ENCODE measurements at places on chromosomes 1 and 21. TPM values are rescaled to one million over a fixed set of nuclear protein-coding genes. Genes with fewer than 3 reads are reported as not detected.

GRCh38 chr1:81115422-81115821 lies 685.3 kb upstream of the ADGRL2 start:
- H3K36me3 ChIP-seq, result no peaks in the 10 kb centered on the region
- no peaks in the 10 kb centered on the region for H3K27me3 ChIP-seq
- H3K4me3 ChIP-seq, result no peak overlapping the region
- no peak for DNase-seq
- H3K4me1 ChIP-seq, result peaks cover 42% of the 10 kb centered on the region

Gene EVI5
- 31.7 TPM for total RNA-seq

Gene CAP1
- total RNA-seq, result 669 TPM

GRCh38 chr21:14889080-14889810 lies 175.6 kb downstream of the NRIP1 start:
- H3K4me1 ChIP-seq, result peaks cover 32% of the 10 kb centered on the region
- DNase-seq, result peak; percentile 43
- no peak overlapping the region for H3K27ac ChIP-seq
- H3K4me3 ChIP-seq, result no peak overlapping the region
- H3K36me3 ChIP-seq, result no peaks in the 10 kb centered on the region

DNA sequence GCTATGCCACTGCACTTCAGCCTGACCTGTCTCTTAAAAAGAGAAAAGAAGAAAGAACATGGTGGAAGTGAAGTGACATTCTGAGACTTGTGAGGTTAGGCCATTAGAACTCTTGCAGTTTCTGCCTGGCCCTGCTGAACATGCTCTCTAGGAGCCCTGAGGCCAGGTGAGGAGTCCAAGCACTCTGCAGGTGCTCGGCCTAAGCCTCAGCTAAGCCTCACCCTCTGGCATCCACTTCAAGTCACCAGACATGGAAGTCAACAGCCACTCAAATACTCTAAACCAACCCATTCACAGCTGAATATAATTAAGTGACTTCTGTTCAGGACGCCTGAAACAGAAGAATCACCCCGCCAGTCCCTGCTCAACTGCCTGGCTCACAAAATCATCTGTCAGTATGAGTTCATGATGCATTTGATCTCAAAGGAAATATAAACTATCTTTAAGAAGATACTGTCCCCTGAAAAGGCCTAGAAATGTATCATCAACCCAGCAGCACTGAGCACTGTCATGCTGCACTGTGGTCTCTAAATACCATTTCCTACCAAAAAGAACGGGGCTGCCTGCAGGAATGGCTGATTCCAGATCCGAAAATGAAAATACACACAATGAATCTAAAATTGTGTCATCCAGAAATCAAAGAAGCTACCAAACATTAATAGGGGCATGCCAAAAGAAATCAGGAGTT lies 118.8 kb downstream of the PSMG1 start:
- H3K27me3 ChIP-seq, result peaks cover 8% of the 10 kb centered on the region
- H3K4me3 ChIP-seq, result no peak overlapping the region
- H3K4me1 ChIP-seq, result peaks cover 26% of the 10 kb centered on the region

Gene TFB2M
- total RNA-seq, result 23.8 TPM

DNA sequence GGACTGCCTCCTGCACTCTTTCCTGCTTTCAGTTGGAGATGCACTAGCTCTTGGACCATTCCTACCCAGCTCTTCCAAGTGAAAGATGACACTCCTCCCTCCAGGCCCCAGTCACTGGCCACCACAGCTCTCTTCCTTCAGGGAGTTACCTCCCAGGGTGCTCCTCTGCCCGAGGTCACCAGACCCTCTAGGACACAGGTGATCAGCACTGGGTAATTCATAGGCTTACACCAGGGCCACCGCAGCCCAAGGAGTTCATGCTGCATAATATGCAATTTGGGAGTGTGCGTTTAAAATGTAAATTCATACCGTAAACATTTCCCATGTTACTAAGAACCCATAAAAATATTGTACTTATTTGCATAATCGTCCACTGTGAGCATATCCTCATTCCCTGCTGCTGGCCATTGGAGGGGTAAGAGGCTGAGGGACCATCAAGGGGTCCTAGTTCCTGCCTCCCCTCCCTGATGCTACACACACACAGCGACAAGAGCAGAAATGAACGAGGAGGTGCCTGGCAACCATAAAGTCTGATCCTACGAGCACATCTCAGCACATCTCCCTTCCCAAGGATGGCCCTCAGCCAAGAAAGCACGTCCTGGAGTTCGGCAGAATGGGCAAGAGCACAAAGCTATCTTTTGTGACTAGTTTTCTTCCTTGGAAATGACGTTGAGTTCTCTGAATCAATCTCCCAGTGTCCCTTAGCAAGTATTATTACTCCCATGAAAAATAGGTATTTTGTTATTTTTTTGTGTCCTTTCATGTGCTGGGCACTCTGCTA lies 222.9 kb upstream of the RAB4A start:
- peaks cover 3% of the 10 kb centered on the region for H3K36me3 ChIP-seq
- peaks cover 2% of the 10 kb centered on the region for H3K27me3 ChIP-seq
- H3K4me3 ChIP-seq, result no peak overlapping the region
- DNase-seq, result no peak
- H3K27ac ChIP-seq, result no peak overlapping the region

DNA sequence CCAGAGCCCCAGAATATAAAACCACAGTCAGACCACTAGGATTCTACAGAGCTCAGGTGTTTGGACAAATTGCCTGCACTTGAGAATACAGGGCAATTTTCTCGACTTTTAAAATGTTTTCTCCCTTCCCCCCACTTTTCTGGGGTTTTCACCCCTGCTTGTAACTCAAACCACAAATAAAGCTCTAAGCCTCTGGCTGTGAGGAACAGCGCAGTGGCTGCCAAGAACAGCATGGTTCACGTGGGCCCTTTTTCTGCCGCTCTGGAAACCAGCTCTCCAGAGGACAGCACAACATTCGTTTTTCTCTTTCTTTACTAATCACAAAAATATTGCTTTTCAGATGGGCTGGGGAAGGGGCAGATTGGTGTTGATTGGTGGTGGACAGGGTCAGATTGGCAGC lies 102.2 kb upstream of the JUN start:
- H3K27ac ChIP-seq, result peak overlapping the region; percentile 15
- H3K4me3 ChIP-seq, result no peak overlapping the region
- DNase-seq, result no peak
- H3K4me1 ChIP-seq, result peaks cover 67% of the 10 kb centered on the region
- no peaks in the 10 kb centered on the region for H3K27me3 ChIP-seq
- H3K36me3 ChIP-seq, result peaks cover 7% of the 10 kb centered on the region

Gene DCST1
- not detected for total RNA-seq

DNA sequence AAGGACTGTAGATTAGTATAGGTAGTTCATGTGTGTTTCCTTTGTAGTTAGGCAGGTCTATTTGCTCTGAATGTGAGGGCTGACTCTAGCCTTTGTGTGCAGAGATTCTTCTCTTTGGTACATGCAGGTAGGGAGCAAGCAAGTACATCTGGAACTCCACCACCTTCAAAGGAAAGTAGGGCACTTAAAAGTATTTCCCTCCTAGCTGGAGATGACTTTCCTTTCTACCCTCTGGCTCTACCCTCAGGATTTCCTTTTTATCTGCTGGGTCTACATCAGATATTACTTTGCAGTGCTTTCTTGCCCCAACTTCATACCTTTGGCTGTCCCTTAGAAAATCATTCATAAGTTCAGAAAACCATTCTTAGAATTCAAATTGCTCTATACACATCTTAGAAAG lies 91.7 kb upstream of the HIVEP3 start:
- H3K27me3 ChIP-seq, result no peaks in the 10 kb centered on the region
- H3K4me1 ChIP-seq, result peaks cover 29% of the 10 kb centered on the region
- no peaks in the 10 kb centered on the region for H3K36me3 ChIP-seq
- no peak overlapping the region for H3K4me3 ChIP-seq
- no peak for DNase-seq

- DNase-seq, result no peak
- H3K4me1 ChIP-seq, result peaks cover 16% of the 10 kb centered on the region
- H3K36me3 ChIP-seq, result no peaks in the 10 kb centered on the region
- no peak overlapping the region for H3K4me3 ChIP-seq
These were observed 58.5 kb downstream of the PSMG1 start for GRCh38 chr21:39124681-39125251.

Gene LMX1A
- total RNA-seq, result not detected

- no peaks in the 10 kb centered on the region for H3K36me3 ChIP-seq
- H3K27ac ChIP-seq, result no peak overlapping the region
- peaks cover 8% of the 10 kb centered on the region for H3K4me1 ChIP-seq
- H3K27me3 ChIP-seq, result peaks cover 1% of the 10 kb centered on the region
These were observed 2.3 kb downstream of the EPS8L3 start for GRCh38 chr1:109761227-109762038.

DNA sequence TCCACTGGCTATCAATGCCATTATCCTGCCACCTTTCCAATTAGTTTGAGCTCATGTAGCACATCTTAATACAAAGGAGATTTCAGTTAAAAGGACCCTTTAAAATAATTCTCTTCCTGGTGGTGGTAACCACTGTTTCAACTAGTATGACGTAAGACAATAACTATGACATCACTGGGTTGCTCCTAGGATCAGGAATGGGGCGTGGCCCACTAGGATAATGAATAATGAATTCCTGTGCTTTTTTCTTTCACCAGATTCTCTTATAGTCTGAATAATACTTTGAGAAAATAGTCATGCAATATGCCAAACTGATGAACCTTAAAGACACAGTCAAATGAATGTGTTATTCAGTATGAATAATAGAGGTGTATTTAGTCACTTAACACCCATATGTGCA lies 10.6 kb upstream of the KIFAP3 start:
- DNase-seq, result no peak
- H3K4me1 ChIP-seq, result no peaks in the 10 kb centered on the region
- H3K36me3 ChIP-seq, result no peaks in the 10 kb centered on the region
- no peak overlapping the region for H3K4me3 ChIP-seq
- H3K27me3 ChIP-seq, result no peaks in the 10 kb centered on the region

GRCh38 chr1:66652556-66652955 lies 99.7 kb upstream of the DYNLT5 start:
- peak overlapping the region; percentile 19 for H3K27ac ChIP-seq
- H3K27me3 ChIP-seq, result no peaks in the 10 kb centered on the region
- peaks cover 15% of the 10 kb centered on the region for H3K4me1 ChIP-seq
- DNase-seq, result no peak
- H3K4me3 ChIP-seq, result no peak overlapping the region

DNA sequence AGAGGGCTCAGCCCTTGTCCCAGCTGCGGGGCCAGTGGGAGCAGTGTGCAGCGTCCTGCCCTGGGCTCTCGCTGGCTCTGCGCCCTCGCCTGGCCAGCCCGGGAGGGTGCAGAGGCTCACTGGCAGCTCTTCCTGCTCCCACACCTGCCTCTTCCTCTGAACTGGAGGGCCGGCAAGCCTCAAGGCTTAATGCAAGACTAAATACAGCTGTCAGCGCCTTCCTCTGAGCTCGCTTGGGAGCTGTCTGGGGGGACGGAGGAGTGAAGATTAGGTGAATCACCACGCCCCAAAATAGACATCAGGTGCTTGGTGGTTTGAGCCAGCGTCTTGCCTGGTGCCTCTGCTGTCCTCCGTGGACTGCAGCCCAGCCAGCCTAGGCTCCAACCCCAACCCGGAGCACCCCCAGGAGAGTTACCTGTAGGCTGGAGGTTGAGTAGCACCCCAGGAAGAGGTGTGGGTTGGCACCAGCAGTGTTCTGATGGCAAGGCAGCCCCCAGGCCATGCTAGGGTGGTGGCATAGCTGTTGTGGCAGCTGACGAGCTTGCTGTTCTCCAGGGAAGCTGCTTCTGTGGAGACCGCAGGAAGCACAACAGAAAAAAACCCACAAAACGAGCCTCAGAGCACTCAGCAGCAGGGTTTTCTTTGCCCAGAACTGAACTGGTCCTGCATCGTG lies 36.9 kb downstream of the UMODL1 start:
- H3K36me3 ChIP-seq, result no peaks in the 10 kb centered on the region
- no peak overlapping the region for H3K4me3 ChIP-seq
- H3K4me1 ChIP-seq, result no peaks in the 10 kb centered on the region
- no peak for DNase-seq

DNA sequence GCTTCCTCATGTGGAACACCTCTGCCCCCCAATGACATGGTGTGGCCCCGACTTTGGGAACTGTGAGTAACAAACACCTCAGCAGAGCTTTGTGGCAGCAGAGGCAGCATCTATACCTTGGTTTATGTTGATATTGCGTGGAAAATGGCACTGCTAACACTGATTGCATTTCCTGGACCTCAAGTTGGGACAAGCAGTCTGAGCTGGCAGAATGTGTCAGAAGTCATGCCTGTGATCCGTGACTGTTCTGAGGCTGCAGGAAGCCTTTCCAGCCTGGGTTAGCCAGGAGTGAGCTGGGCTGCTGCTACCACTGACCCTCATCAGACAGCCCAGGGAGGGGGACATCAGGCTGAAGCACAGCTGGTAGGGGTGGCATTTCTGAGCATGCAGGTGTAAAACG lies 268.5 kb downstream of the KCNJ6 start:
- peaks cover 11% of the 10 kb centered on the region for H3K27me3 ChIP-seq
- H3K4me1 ChIP-seq, result peaks cover 7% of the 10 kb centered on the region
- no peak overlapping the region for H3K27ac ChIP-seq
- H3K36me3 ChIP-seq, result no peaks in the 10 kb centered on the region
- DNase-seq, result no peak

DNA sequence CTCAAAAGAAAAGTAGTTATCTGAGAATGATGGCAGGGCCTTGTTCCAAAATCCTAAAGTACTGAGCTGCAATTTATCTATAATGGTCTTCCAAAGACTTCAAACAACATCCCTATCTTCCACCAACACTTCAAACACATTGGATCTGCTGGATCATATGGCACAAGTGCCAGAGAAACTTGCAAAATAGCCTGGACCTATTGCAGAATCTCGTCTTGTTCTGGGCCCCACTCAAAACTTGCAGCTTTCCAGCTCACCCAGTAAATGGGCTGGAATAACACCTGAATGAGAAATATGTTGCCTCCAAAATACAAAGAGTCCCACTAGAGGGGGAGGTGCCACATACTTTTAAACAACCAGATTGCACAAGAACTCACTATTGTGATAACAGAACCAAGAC lies 44.0 kb upstream of the PKN2 start:
- DNase-seq, result no peak
- no peak overlapping the region for H3K4me3 ChIP-seq
- H3K36me3 ChIP-seq, result no peaks in the 10 kb centered on the region
- peaks cover 2% of the 10 kb centered on the region for H3K27me3 ChIP-seq
- H3K4me1 ChIP-seq, result no peaks in the 10 kb centered on the region
